ENCODE measurements at places on chromosomes 1 and 21.

DNA sequence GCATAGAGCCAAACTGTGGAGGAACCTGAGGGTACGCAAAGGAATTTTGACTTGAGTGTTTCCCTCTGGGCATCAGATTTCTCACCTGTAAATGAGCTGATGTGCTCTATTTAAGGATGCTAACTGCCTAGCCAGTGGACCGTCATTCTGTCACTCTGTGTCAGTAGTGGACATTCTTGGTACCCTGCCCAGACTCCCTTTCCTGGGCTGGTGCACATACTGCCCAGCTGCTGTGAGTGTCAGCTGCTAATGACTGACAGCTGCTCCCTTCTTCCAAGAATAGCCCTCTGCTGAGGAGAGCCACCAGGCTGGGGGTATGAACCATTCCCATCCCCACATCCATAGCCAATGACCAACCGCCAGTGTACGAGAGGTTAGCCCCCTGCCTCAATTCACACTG, 193.1 kb upstream of the DAB1 start:
- no peak for DNase-seq

- DNase-seq, result no peak
These were observed 7.6 kb upstream of the FLG2 start for GRCh38 chr1:152367436-152367835.

DNA sequence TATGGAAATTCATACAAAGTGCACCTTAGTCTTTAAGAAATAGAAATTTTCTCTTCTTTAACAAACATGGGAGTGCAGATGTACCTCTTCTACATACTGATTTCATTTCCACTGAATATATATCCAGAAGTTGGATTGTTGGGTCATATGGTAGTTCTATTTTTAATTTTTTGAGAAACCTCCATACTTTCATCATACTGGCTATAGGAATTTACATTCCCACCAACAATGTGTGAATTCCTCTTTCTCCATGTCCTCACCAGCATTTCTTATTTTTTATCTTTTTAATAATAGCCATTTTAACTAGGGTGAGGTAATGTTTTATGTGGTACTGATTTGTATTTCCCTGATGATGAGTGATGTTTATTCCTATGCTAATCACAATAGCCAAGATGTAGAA, 87.5 kb downstream of the RGS2 start:
- DNase-seq, result no peak

GRCh38 chr1:78045926-78046778, at the start of gene GIPC2:
TSS of gene GIPC2 (plus strand) at chr1:78045966. CDS start at chr1:78046095, 129 bp downstream.
- no peak for DNase-seq

GRCh38 chr1:187374742-187375141, 546.0 kb downstream of the PLA2G4A start:
- no peak for DNase-seq

GRCh38 chr1:172932981-172933380, 117.8 kb downstream of the TNFSF18 start:
- no peak for DNase-seq

GRCh38 chr1:66266756-66267155, 267.2 kb upstream of the SGIP1 start:
- no peak for DNase-seq

- no peak for DNase-seq
These were observed 50.9 kb downstream of the TOR1AIP2 start for GRCh38 chr1:179826626-179827280.

GRCh38 chr1:217527151-217527550, 103.7 kb downstream of the GPATCH2 start:
- DNase-seq, result no peak

DNA sequence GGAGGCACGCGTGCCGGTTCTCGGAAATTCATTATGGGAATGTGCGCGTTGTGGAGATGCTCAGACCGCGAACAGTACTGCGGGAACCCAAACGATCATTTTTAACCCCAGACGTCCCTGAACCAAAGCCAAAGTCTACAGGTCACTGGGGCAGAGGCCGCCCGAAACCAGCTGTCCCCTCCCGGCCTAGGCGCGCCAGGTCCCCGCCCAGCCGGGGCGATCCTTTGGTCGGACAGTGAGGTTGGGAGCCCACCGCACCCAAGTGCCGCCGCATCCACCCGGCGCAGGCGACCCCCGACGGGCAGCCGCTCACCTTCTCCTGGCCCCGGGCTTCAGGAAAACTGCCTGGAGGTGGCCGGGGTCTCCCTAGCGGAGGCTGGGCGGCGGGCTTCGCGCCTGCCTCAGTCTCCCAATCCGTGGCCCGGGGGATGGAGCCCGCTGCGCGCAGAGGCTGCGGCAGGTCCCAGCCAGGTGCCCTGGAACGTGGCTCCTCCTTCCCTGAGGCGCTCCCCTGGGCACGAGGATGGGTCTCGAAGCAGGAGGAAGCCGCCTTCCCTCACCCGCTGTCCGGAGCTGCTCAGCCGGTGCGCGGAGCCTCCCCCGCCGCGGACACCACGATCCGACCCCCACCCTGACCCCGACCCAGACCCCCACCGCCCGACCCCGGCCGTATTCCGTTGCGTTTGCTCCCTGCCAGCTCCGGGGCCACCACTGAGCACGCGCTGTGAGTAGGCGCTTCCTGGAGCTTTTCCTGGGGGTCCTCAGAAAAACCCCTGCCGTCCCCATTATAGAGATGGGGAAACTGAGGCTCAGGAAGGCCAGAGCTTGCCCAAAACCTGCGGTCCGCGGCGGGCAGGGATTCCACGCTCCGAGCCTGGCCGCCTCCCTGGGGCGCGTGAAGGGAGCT, 8.1 kb upstream of the SLX9 start:
- DNase-seq, result no peak

DNA sequence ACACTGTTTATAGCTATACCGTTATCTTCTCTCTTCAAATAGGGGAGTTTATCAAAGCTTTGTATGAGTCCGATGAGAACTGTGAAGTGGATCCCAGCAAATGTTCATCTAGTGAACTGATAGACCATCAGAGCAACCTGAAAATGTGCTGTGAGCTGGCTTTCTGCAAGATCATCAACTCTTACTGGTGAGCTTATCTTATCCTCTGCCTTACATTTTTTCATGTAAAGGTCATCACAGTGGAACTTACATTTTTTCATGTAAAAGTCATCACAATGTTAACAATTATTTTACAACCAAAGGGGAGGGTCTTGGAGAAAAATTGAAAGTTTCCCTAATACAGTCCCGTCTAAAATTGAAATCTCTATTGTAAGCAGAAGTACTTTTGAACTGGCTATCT, 45.2 kb downstream of the CLEC20A start:
- no peak for DNase-seq

GRCh38 chr1:153608742-153609584, 4.0 kb downstream of the S100A16 start:
- DNase-seq, result no peak

- no peak for DNase-seq
These were observed 165.0 kb upstream of the EDN2 start for GRCh38 chr1:41649396-41650027.

GRCh38 chr1:23559985-23560741, 862 bp upstream of the ID3 start:
- DNase-seq, result no peak

DNA sequence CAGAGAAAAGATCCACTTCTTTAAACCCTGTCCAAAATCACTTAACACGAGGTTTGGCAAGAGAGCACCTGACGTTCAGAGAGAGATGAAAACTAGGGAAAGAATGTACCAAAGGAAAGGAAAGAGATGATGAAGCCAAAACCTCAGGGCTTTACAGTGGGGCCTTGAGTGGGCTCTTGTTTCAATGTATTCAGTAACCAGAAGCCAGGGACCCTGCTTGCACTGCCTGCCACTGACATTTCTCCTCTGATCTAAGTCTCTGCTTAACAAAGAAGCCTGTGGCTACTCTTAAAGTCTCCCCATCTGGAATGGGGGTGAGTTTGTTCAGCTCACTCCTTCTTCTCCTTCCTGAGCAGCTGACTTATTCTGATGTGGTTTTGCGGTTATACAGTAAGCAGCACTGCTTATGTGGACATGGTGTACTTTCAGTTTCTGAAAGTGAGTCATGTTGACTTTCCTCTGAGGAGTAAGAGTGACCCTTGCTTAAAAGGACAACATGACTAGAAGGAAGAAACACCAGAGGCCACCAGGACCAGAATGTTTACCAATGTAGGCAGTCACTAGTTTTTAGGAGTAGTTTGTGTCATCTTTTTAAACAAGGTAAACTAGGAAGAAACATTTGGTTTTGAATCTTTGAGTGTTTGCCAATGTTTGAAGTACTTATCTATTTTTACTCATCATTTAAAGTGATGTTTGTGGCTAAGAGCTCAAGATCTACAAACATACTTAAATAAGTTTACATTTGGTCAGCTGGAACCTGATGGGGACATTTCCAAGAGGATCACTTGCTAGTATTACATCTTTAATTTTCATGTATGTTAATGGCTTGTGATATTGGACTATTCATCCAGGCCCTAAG, 87.4 kb downstream of the FASLG start:
- DNase-seq, result peak; percentile 95

DNA sequence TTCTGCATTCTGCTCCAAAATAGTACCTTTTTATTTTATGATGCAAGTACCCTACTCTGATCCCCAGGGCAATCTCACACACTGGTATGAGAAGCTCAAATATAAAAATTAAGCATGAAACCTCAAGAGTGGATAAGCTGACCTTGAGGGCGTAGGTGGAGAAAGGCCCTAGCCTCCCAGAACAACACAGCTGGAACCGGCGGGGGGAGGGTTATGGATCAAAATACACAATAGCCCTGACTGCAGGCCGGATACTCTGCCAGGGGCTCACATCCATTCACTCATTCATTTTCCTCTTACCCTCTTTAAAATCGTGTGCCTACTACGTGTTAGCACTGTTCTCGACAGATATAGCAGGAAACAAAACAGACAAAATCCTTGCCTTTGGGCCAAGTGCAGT, 32.8 kb upstream of the ECE1 start:
- no peak for DNase-seq

DNA sequence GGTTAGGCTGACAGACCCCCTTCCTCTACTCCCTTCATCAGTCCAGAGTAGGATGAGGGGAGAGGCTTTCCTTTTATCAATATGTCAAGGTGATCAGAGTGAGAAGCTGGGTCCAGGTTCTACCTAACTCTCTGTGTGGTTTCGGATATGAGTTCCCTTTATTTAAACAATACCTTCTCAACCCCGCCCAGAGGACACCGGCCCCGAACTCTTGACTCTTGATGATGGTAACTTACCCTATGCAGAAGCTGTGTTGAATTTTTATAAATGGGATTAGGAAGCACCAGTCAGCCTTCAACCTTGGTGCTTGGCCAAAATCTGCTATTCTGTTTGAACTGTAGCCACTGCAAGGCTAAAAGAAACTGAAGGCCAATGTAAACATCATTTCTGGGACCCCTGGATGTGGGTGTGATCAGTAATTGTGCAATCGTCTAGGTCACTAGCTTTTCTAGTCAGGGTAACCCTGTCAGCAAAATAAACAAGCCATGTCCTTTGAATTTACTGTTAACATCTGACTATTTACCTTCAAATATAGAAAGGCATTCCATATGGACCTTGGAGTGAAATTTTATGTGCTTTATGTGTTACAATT, 398.3 kb downstream of the SEC16B start:
- no peak for DNase-seq

DNA sequence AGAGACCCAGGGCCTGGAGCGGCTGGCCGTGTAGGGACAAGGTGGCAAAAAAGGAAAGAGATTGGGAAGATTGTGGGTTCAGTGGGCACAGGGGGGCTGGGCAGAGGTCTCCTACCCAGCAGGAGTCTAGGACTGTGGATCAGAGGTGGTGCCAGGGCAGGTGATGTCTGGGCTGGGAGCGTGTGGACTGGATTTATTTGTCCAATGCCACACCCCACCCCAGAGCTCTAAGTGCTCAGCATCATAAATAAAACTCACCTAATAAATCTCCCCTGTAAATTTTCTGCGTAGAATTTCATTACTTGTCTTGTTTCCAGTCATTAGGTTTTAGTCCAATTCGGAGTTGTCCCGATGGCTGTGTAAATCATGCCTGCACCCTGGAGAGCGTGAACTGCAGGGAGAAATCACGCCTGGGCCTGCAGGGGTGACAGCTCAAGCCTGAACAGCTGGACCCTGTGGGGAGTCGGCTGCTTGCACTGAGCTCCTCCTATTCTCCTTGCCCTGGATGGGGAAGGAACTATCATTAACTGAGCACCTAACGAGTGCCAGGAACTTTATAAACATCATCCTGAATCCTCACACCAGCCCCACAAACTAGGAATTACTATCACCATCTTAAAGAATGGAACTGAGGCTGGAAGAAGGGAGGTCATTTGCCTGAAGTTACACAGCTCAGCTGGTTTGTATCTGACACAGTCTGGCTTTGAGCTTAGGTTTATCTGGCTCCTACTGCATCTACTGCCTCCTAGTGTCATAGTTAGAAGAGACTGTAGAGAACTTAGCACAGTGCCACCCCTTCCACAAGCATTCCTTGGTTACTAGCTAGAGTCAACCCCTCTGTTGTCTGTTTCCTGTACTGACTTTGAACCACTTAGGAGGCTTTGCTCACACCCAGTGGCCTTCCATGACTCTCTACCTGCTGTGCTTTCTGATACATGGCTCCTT, 25.0 kb upstream of the POU3F1 start:
- DNase-seq, result no peak

DNA sequence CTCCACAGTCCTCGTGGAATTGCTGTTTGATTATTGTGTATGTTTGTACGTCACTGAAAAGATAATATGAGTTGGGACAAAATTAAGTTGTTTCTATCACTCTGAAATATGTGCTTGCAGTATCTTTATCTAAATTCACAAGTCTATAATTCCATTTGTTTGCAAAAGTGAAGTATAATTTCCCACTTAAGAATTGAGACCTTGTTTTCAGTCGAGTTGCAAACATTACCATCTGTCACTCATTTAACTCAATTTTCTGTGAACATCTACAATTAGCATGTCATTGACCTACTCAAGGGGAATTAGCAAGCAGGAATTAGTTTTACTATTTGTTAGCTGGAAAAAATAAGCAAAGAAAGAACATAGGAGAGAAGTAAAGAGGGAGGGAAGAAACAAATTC, 195.8 kb downstream of the TPR start:
- DNase-seq, result no peak

GRCh38 chr1:20327467-20327866, 36.8 kb downstream of the VWA5B1 start:
- DNase-seq, result no peak

Data from LNCaP clone FGC (cell line).